RWPE2 (cell line): ENCODE measurements at places on chromosomes 16 and 17.

- DNase-seq = no peak
These were observed 4.4 kb upstream of the RNF43 start for GRCh38 chr17:58421711-58422110.

GRCh38 chr16:70523076-70523742 lies at the start of gene COG4:
Gene COG4 (minus strand): TSS chr16:70523554. CDS start chr16:70523543, 11 bp downstream.
- peak; percentile 88 for DNase-seq

DNA sequence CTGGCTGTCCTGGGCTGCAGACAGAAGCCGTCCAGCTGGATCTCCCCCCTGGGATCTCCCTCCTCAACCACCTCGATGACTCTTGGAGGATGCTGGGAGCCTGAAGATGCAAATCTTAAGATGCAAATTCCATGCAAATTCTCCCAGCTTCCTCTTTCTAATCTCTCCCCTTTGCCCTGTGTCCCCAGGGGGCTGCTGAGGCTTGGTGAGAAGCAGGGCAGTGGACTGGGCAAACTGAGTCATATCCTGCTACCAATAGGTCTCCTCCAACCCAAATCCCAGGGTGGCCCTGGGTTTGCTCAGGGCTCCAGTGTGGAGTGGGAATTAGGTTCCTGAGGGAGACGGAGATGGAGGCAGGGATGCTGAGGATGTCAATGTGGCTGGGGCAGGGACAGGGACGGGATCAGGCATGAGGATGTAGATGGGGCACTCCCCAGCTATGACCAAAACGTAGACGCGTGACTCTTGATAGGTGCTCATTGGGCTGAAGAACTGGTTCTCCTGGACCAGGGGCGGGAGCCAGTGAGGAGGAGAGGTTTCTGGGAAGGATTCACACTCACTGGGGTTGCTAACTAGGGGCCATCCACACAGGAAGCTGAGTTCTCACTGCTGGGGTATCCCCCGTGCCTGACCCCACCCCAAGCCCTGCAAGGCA lies 3.6 kb upstream of the ALOX12B start:
- DNase-seq = no peak

- no peak for DNase-seq
These were observed 4.5 kb upstream of the CNP start for GRCh38 chr17:41962111-41962510.

GRCh38 chr16:56520251-56520577 lies 390 bp upstream of the BBS2 start:
- DNase-seq = no peak

DNA sequence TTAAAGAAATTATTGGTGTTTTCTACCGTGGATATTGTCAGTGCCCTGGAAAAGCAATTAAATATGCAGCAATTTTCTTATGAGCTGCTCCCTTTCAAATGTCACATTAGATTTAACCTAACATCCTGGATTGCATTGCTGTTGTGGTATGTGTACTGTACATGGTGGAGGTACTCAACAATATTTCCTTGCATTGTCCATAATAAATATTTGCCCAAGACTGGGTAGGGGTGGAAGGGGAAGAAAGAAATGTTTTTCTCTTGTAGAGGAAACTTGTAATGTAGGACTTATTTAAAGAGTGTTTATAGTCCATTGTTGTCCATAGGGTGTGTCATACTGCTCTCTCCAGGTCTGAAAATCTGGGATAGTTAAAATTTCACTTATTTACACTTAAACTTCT lies 346.2 kb upstream of the TBX2 start:
- no peak for DNase-seq
